RWPE1 (cell line): ENCODE measurements at places on chromosomes 1 and 21.

DNA sequence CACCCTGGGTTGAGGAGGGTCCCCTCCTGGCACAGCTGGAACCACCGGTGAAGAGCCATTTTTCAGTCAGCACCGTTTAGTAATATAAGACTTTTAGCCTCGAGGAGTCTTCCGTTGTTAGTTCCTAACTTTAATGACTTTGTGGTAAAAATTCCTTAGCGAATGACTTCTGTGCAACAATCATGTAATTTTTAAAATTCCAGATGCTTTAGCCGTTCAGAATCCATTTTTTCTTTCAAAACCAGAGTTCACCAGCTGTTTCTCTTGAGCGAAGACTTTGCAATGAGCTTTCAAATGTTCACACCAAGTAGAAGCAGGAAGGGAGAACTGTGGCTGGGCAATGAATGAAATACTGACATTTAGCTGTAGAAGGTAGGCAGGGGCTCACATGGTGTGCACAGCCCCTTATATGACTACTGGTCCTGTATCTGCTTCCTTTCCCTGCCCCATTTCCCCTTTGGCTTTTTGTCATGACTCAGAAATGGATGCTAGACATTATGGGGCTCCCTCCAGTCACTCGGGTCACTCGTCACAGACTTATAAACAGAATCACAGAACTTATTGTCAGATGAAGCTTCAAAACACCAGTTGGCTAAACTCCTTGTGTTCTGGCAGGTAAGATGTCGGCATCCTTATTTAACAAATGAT, 4.1 kb downstream of the DISC1 start:
- DNase-seq, result no peak

GRCh38 chr21:32196001-32196400, 82.8 kb downstream of the MIS18A start:
- DNase-seq, result no peak

DNA sequence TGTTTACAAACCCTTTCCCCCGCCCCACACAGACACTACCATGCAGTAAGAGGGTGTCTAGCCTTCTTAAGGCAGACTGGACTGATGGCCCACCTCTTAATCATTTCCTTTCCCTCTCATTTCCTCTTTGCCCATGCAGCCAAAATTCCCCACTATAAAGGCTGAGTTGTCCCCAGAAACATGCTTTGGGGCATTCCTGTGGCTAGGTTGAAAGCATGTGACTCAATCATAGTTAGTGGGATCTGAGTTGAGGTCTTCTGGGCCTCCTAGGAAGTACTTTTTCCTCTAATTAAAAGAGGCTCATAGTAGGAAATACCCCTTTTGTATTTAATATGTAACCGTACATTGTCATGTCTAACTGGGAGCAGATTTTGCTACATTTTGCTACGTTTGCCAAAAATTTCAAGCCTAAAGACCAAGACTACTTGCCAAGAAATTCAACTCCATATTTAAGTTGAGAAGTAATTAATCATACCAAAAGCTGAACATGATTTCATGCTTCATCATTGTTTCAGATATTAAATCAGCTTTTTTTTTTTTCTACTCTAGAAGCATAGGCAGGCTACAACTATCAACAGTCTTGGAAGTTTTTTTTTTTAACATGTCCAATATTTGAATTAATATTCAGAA, 174.7 kb downstream of the ADGRL4 start:
- DNase-seq, result peak; percentile 60

DNA sequence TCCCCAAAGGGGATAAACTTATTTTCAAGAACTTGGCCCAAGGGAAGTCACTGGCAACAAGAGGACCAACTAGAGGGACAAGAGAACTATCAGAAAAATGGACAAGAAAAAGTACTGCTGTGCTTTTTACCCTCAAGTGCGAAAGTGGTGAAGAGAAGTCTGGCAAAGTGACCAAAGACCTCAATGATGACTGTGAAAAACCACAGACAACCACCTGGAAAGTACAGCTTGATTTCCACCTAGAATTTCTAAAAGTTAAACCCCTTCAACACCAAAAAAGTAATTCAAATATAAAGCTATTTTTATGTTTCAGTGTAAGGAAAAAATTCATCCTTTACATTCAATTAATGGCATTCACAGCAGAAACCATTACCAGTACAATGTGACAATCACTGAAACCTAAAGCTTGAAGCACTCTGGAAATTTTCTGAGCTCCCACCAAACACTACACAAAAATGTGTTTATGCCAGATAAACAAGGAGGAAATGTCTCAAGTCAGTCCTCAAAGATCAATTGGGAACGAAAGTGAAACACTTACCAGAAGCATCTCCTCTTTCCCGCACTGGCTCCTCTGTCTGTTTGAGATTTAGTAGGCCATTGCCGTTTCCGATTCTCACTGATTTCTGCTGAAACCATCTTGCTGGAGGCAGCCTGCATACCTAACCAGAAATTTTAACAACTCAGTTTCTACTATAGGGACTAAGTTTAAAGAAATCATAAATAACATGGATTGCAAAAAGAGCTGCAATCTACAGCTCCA, 8.3 kb downstream of the SDE2 start:
- no peak for DNase-seq

DNA sequence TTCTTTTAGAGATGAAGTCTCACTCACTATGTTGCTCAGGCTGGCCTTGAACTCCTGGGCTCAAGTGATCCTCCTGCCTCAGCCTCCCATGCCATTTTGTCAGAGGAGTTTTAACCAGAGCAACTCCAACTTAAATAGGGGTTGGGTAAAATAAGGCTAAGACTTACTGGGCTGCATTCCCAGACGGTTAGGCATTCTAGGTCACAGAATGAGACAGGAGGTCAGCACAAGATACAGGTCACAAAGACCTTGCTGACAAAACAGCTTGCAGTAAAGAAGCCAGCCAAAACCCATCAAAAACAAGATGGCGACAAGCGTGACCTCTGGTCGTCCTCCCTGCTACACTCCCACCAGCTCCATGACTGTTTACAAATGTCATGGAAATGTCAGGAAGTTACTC, 5.7 kb upstream of the DNAH14 start:
- DNase-seq, result no peak

GRCh38 chr1:200415227-200415626, 5.4 kb upstream of the ZNF281 start:
- DNase-seq, result no peak

DNA sequence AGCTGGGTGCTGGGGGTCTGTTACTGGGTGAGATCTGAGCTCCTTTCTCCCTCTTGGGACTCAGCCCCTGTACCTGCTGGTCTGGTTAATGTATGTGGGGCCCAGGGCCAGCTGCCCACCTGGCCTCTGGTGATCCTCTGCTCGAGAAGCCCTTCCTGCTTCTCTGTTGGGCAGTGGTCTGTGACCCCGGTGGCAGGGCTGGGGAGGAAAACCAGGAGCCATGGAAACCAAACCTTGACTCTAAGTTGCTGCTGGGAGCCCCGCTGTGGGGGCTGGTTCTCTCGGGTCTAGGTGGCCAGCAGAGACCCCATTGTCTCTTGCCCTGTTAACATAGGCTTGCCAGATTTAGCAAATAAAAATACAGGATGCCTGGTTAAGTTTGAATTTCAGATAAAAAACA, 1.3 kb downstream of the PADI1 start:
- DNase-seq, result no peak

- no peak for DNase-seq
Measured at GRCh38 chr1:58805716-58806571, 22.1 kb upstream of the JUN start.

DNA sequence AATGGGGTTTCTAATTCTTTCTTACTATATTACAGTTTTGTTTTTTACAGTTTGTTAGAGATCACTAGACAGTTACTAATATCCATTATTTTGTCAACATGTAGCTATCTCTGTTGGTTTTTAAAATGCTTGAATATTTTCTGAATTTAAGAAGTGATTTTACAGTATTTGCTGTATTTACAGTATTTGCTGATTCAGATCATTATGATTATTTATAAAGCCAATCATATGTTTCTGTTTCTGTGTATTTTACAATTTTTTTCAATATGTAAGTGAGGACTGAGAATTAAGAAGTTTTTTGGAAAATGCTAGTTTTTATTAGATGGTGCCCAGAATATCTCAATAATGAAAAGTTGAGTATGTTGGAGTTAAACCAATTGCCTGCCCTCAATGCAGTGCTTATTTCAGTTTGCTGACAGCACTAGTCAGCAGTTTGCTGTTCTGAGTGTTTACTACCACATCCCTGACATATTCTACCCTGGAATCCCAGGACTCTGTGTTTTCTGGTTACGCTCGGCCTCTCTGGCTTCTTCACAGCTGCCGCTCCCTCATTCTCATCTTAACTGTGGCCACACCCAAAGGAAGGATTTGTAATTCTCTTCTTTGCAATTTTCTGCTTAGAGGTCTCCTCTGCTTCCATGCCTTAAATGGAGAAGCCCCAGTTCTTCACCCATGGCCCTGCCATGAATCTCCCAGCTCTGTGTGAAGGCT, 68.0 kb upstream of the BACH1 start:
- DNase-seq, result no peak

- DNase-seq, result no peak
Measured at GRCh38 chr1:116503546-116504307, 67.1 kb downstream of the CD58 start.

DNA sequence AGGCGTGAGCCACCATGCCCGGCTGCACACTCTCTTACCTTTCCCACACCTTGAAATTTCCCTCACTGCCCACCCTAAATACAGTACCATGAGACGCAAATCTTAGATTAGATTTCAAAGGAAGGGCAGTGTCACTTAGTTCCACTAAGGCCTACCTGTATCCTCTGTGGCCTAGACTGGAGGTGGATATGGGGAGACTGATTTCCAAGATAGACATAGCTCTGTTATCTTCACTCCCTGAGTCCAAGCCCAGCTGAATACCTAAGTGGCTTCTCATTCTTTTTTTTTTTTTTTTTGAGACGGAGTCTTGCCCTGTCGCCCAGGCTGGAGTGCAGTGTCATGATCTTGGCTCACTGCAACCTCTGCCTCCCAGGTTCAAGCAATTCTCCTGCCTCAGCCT, 89.0 kb downstream of the SLC16A1 start:
- no peak for DNase-seq

DNA sequence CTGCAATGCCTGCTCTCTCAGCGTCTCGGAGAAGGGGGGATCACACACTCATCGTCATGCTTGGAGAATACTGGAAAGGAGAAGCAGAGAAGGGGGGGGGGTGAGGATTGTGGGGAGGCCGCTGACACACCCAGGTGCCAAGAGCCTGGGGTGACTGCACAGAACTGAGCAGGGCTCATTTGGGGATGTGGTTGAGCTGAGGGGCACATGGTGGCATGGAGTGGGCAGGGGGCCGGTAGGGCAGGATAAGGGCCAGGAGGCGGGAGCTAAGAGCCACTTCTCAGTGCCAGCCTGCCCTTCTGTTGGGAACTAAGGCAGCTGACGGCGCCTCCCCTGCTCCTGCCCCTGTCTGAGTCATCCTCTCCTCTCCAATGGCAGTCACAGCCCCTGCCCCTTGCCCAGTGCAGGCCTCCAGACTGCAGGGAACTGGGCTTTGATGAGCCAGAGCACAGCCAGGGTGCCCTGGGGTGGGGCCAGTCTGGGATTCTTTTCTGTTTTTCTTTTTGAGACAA, 27.2 kb downstream of the MRPL37 start:
- DNase-seq, result peak; percentile 30

- no peak for DNase-seq
Measured at GRCh38 chr1:221701570-221702186, 40.2 kb downstream of the DUSP10 start.

GRCh38 chr1:30147188-30147587, 576.2 kb downstream of the MATN1 start:
- DNase-seq, result no peak
